ENCODE measurements at places on chromosomes 3 and 15.

DNA sequence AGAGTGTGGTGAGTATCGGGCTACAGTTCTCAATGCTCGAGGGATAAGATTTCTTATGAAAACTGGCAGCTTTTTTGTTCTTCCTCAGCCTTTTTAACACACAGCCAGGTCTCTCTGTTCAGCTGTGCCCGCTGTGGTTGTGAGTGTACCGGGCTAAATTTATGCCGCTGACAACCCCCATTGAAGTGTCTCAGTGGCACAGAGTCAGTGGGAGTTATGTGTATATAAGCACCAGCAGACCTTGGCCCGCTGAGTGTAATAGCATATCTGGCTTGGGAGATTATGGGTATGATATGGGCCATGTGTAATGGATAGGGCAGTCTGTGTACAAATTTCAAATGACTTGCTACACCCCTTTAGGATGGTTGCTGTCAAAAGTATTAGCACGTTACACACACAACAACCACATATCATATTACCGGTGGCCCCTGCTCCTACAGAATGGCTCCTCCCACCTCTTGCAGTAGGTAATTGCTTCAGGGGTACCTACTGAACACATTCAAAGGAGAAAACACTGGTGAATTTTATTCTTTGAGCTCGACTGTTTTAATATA, 26.9 kb upstream of the NR2F2 start:
- no peak for DNase-seq

DNA sequence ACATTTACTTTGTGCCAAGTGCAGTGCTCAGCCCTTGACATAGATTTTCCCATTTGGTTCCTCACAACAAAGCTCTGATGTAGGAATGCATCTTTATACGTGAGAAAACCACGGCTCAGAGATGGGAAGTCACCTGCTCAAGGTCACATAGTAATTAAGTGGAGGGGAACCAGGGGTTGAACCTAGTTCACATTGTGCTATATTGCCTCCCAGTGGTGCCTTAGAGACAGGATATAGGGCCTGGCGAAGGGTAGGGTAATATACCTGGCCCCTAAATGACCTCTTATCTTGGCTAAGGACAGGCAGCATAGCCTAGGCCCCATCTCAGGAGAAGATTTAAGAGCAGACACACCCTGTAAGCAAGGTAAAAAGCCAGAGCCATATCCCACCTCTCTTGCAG, 71.5 kb downstream of the FOXP1 start:
- DNase-seq: peak; percentile 38

DNA sequence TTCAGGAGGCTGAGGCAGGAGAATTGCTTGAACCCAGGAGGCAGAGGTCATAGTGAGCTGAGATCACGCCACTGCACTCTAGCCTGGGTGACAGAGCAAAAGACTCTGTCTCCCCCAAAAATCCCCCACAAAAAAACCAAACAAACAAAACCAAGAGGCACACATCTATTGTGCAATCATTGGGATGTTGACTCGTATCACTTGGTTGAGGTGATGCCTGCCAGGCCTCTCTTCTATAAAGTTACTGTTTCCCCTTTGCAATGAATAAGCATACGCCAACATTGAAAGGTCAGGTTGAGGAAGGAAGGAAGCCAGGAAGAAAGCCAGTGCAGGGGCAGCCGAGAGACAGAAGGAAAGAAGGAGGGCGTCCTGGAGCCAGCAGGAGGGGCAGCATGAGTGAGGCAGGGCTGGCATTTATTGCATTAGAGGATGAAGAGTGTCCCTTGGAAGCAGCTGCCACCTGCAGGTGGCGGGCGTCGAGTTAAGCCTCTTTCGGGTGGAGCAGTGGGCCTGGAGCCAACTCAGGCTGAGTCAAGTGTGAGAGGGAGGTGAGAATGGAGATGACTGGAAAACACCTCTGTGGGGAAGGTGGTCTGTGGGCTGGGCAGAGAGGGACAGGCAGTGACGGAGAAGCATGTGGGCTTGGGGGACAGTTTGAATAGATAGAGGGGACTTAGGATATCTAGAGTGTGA, 8.3 kb upstream of the CSPG4 start:
- no peak for DNase-seq

- DNase-seq: no peak
Observed at GRCh38 chr3:112372396-112372795, 39.4 kb downstream of the CD200 start.

DNA sequence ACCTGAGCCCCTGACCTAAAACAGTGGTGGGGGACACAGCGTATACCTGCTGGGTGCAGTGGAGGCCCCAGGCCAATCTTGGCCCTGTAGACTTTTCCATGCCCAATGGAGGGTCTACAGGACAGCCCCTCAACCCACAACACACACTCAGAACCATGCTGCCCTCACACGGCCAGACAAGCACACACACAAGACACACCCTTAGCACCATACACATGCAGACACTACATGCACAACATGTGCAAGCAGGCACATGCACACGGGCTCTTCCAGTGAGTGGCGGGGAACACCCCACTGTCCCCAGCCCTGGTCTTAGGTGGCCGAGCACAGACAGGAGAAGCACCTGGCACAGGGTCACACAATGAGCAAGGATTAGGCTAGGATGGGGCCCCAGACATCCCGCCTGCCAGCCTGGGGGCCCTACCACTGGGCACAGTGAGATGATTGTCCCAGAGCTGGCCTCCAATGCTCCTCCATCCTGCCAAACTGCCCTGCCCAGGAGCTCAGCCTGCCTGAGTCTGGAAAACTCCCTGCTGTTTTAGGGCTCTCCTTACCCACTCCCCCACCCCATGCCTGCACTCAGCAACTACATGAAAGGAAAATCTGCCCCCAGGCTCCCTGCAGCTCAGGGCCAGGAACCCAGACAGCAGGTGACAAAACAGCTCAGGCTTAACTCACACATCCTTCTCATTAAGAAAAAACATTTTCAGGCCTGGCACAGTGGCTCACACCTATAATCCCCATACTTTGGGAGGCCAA, 15.8 kb downstream of the IQSEC1 start:
- no peak for DNase-seq

GRCh38 chr15:46961795-46962194, 755.5 kb upstream of the SEMA6D start:
- no peak for DNase-seq

GRCh38 chr3:50269977-50270413, 1.0 kb downstream of the SEMA3B start:
- DNase-seq: no peak

GRCh38 chr3:179608931-179609720, 4.5 kb downstream of the NDUFB5 start:
- DNase-seq: no peak

- DNase-seq: no peak
Observed at GRCh38 chr3:8290611-8291010, 211.0 kb upstream of the LMCD1 start.

GRCh38 chr3:159852821-159853505, 135.7 kb upstream of the IL12A start:
- no peak for DNase-seq

- DNase-seq: no peak
Observed at GRCh38 chr3:79917561-79917960, 149.8 kb upstream of the ROBO1 start.

Data from effector CD4-positive, alpha-beta T cell (primary cell).